Mammary epithelial cell (primary cell): ENCODE measurements at places on chromosomes 11 and 22.
A peak's percentile ranks its signal among the peaks of the same experiment; 100 is the strongest.

DNA sequence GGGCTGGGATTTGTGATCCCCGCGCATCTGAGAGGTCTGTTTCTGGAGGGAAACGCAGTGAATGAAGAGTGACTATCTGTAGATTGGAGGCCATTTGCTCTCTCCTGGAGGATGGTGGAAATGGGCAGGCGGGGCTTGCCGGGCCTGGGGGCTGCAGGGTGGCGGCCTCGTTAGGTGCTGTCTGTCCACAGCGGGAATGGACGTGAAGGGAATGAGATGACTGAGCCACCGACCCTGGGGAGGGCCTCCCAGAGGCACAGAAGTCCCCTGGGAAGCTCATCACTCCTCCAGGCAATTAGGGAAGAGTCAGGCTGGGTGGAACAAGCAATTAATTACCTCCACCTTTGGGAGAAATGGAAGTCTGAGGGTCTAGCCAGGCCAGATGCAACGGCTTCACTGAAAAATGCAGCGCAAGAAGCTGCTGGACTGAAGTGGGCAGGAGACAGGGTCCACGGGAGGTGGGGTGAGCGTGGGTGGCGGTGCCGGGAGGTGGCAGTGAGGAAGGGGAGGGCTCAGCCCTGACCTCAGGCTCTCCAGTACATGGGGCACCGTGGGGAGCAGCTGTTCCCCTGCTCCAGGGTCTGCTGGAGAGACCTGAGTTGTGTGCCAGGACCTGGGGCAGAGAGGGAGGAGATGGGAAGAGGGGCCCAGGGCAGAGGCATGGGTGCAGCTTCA lies 524.5 kb downstream of the BRD1 start:
- no peak for DNase-seq

GRCh38 chr11:64409707-64410403 lies 50.9 kb downstream of the RPS6KA4 start:
- DNase-seq: no peak

DNA sequence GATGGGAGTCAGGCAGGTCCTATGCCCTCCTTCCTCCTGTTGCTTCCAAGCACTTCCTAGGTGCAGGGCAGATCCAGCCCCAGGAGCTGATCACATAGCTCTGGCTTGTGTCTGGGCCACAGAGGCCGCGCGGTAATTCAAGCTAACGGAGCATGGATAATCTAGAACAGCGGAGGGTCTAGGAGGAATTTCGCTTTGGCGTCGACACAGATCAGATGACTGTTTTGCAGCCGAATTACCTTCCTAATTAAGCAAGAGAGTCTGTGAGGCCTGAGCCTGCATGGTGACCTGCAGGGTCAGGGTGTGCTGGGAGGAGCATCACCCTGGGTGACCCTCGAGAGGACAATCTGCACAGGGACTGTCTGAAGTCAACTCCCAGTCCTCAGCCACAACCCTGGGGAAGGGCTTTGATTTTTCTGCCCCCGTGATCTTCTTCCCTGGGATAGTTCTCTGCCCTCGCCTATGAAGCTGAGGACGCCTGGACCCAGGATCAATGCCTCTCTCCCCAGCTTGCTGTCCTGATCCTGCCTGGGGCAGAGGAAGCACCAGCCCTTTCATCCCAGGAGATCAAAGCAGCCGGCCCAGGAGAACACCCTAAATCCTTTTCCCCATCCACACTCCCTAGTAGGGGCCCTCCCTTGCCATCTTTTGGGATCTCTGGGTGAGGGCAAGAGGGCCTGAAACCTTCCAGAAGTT lies 11.0 kb downstream of the NECTIN1 start:
- no peak for DNase-seq

DNA sequence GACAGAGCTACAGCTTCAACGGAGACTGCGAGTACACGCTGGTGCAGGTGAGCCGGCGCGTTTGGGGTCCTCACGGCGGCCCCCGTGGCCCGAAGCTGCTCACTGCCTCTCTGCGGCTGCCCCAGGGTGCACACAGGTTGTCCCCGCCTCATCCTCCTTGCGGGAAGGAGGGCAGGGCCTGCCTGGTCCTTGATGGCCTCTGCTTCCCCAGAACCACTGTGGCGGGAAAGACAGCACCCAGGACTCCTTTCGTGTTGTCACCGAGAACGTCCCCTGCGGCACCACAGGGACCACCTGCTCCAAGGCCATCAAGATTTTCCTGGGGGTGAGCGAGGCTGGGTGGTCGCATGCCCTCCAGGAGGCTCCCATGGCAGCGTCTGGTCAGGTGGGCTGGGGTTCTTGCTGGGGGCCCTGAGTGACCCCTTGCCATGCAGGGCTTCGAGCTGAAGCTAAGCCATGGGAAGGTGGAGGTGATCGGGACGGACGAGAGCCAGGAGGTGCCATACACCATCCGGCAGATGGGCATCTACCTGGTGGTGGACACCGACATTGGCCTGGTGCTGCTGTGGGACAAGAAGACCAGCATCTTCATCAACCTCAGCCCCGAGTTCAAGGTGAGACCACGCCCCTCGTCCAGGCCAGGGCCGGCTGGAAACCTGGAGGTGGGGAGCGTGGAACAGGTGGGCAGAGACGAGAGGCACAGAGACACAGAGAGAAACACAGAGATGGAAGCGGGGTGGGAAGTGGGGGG lies 19.4 kb downstream of the MUC5AC start:
- no peak for DNase-seq

GRCh38 chr11:103584021-103584420 lies 452.4 kb upstream of the DDI1 start:
- DNase-seq: no peak

GRCh38 chr22:41505511-41506220 lies 36.7 kb downstream of the ACO2 start:
- no peak for DNase-seq

DNA sequence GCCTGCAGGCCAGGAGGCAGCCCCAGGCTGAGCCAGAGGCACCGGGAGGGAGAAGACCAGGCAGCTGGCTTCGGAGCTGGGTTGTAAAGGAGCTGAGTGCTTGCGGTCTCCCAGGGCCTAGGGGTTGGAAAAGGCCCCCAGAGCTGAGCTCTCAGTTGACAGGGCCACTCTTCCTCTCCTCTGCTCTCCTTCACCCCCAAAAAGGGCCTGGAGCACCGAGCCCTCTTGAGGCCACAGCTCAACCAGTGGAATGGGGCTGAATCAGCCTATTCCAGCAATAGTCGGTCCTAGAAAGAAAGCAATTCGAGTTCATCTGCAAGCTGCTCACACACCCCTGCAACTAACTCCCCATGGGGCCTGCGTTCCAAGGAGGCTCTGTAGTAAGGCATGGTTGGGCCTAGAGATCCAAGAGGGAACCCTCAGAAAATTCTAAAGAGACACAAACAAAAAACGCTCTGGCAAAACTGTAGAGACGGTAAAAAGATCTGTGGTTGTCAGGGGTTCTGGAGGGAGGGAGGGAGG lies 205.0 kb downstream of the BUD13 start:
- DNase-seq: no peak

DNA sequence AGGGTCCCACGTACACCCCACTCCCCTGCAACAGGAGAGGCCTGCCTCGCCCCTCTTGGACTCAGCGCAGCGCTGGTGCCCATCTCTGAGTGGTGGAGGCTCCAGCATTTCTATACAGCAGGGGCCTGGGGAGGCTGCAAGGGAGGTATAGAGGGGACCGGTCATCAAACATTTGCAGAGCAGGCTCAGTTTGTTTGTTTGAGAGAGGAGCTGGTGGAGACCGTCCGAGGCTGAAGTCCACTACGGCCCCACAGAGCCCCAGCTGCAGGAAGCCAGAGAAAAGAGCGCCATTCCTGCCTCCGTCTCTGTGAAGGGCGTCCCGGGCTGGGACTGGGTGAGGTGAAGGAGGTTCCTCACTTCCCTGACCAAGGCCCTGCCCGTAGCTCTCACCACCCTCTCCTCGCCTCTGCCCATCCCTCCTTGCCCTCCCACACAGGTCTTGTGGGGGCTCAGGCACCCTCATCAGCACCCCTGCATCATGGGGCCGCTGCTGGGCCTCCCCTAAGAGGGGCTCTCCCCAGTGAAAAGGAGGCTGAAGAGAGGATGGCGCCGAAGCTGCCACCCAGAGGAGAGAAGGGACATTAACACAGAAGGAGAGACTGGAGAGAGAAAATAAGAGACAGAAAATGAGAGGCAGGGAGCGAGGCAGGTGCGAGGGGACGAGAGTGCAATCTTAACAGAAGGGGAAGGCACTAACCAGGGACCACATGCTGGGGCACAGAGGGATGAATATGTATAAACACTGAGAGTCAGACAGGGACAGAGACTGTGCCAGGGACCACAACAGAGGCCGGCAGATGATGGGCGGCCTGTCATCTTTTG lies 24.5 kb downstream of the RPUSD4 start:
- DNase-seq: no peak

DNA sequence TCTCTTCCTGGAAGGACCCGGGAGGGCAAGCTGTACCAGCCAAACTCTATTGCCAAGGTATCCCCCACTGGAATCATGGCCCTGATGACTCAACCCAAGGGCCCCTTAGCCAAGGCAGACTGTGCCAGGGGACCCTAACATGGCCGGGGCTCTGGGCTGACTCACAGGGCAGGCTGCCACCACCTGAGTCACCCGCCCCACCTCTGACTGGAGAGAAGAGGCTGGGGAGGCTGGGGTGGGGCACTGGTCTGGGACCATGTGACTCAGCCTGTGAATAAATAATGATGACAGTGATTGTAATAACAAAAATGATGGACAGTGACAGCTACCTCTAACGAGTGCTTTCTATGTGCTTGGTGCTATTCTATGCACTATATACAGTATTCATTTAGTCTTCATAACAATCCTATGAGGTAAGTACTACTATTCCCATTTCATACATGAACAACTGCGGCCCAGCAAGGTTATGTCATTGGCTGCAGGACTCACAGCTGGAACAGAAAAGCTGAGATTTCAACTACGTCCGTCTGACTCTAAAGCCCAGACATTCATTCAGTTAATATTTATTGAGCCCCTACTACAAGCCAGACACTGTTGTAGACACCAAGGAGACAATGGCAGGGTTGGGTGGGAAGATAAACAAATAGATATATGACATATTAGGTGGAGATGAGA lies 84.2 kb downstream of the FBXO7 start:
- peak; percentile 94 for DNase-seq

DNA sequence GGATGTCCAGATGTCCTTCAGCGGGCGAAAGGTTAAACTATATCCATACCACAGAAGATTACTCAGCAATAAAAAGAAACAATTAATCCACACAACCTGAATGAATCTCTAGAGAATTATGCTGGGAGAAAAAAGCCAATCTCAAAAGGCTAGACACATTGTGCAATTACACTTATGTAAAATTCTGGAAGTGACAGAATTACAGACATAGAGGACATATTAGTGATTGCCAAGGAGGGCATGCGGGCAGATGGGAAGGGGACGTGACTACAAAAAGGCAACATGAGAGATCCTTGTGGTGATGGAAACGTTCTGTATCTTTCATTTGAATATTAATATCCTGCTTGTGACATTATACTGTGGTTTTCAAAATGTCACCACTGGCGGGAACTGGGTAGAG lies 103.5 kb upstream of the BMAL1 start:
- DNase-seq: no peak
